ENCODE measurements at places on chromosomes 7 and 10.
A peak's percentile ranks its signal among the peaks of the same experiment; 100 is the strongest.

GRCh38 chr10:99532687-99533495 is at the start of gene NKX2-3:
TSS of gene NKX2-3 (plus strand) at chr10:99532942. CDS start at chr10:99533132, 190 bp downstream.
- peak; percentile 59 for DNase-seq

- DNase-seq: no peak
Observed at GRCh38 chr10:31020209-31020608, 11.5 kb downstream of the ZNF438 start.

DNA sequence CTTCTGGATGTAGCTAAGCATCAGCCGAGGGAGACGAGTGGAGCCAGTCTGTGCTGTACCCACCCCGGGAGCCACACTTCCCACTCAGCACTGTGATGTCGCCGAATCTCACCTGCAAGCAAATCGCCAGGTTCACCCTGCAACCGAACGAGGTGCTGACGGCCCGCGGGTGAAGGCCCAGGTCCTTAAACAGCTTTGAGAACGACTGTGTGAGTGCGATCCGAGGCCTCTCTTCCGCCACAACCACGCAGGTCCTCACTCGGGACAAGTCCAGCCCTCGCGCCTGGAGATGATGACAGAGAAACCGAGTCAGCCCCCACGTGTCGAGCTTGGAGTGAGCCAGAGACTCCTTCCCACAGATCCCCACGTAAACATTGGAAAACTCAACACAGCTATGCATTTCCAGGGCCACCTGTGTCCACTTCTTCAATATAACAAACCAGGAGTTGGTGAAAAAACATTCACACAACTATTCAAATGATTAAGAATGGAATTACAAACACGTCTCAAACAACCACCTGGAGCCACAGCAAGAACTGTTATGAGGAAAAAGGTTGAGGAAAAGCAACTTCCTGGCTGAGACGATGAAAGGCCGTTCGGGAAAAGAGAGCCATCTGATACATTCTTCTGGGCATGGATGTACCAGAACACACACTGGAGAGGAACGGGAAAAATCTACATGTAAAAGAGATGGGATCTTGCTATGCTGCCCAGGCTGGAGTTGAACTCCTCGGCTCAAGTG is 191.8 kb downstream of the ZMYND11 start:
- DNase-seq: no peak

DNA sequence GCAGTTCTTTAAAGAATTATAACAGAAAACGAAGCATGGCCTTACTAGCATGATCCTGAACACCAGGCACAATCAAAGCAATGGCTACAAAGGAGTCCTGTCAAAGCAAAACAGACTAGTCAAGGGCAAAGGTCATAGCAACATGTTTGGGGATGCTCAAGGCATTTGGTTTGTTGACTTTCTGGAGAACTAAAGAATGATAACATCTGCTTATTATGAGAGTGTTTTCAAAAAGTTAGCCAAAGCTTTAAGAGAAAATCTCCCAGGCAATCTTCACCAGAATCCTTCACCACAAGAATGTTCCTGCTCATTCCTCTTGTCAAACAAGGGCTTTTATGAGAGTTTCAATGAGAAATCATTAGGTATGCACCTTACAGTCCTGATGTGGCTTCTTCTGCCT is 95.1 kb upstream of the CPXM2 start:
- no peak for DNase-seq

GRCh38 chr7:55546814-55547213 is 25.5 kb downstream of the VOPP1 start:
- DNase-seq: peak; percentile 47

- no peak for DNase-seq
Observed at GRCh38 chr7:36919738-36920137, 195.4 kb upstream of the AOAH start.

DNA sequence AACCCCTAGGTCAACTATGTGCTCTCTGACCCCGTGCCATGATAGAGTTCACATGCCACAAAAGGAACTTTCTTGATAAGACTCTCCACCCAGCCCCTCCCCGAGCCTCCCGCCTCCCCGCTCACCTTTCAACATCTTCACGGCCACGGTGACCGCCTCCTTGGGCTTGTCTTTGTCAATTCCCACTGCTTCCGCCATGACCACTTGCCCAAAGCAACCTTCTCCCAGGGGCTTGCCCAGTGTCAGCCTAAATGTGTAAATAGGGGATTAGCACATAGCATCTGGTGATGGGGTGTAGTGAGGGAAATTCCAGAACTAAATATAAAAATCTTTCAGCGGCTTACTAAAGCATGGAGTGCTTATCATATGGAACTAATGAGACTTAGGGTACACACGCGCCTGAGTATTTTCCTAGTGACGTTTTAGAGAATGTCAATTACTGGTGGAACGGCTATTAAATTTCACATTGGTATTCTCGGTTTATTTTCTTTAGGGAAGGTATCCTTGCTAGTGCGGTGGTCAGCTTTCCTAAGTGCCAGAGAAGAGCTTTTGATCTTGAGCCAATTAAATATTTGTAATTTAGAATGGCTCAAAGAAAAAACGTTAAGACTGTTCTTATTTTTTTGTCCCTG is 97.4 kb downstream of the FGFR2 start:
- no peak for DNase-seq

DNA sequence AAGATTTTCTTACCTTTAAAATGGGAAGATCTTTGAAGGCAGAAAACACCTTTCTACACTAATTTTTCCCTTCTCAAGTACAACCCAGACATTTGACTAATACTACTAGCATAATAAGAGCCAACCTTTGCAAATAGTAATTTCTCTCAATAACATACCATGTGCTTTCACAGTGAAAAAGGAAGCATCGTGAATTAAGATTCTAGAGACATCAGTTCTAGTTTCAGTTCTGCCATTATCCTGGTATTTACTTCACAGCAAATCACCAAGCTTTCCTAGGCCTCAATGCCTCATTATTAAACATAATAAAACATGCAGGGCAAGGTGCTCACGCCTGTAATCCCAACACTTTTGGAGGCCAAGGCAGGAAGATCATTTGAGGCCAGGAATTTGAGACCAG is 24.9 kb downstream of the GSAP start:
- DNase-seq: no peak

- no peak for DNase-seq
Observed at GRCh38 chr7:135169964-135170273, 588 bp downstream of the CYREN start.
